Psoas muscle (tissue), 8 donors: ENCODE measurements at places on chromosomes 16 and 17. TPM values are rescaled to one million over a fixed set of nuclear protein-coding genes. Genes with fewer than 3 reads are reported as not detected.

Gene SLC16A11
- total RNA-seq: 0.36 TPM

DNA sequence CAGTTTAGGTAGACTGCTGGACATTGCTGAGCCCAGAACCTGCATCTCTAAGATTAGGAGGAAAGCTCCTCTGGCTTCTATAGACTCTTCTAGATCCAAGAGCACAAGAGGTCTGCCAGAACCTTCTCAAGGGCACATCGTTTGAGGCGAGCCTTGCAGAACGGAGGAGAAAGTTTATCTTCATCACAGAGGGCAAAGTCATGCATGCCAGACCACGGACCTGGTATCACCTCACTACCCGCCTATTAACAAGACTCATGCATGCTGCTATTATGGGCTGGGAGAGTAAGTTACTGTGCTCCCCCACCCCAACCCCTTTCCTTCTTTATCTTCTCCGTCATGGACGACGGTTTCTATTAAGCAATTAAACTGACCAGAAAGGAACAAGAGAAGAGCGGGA, 23.3 kb downstream of the MYH11 start:
- no peaks in the 10 kb centered on the region for H3K36me3 ChIP-seq
- no peaks in the 10 kb centered on the region for H3K4me1 ChIP-seq
- H3K4me3 ChIP-seq: no peak overlapping the region

Gene GAST
- total RNA-seq: not detected

Gene PRSS22
- total RNA-seq: 0.20 TPM

Gene PDK2
- 120 TPM for total RNA-seq

DNA sequence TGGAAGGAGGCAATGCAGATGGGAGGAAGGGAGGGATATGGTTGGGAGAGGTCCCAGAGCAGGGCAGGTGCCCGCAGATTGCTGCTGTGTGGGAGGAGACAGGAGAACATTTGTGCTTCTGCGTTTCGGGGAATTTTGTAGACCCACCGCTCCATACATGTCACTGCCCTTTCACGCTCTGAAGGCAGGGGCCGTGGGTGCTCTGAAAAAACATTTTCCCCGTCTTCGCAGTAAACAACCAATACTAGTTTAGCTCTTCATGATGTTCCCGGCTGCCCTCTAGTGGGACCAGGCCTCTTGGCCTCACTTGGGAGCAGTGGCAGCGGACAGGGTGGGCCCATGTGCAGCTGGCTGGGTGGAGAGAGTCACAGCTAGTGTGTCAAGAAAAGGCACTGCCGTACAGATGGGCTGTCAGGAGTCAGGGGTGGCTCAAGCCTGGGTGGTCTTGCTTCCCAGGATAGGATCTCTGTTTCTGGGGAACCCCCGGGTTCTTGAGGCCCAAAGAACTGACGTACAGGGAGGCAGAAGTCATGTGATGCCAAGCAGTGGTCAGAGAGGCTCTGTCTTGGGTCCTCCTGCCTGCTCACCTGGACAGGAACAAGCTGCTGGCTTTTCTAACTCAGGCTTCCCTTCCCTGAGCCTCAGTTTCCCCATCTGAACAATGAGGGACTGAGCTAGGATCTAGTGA, 46.5 kb upstream of the CPNE2 start:
- H3K4me1 ChIP-seq: no peaks in the 10 kb centered on the region
- no peak overlapping the region for H3K27ac ChIP-seq
- peak overlapping the region; percentile 38 for H3K4me3 ChIP-seq
- H3K27me3 ChIP-seq: no peaks in the 10 kb centered on the region
- no peaks in the 10 kb centered on the region for H3K36me3 ChIP-seq

GRCh38 chr16:19431636-19432340, 14.1 kb downstream of the TMC5 start:
- H3K4me3 ChIP-seq: no peak overlapping the region
- H3K36me3 ChIP-seq: no peaks in the 10 kb centered on the region
- no peak overlapping the region for H3K27ac ChIP-seq
- no peaks in the 10 kb centered on the region for H3K4me1 ChIP-seq
- no peak for DNase-seq

Gene CMTM4
- total RNA-seq: 10.3 TPM

- H3K4me3 ChIP-seq: no peak overlapping the region
- no peak overlapping the region for H3K27ac ChIP-seq
- DNase-seq: no peak
- H3K36me3 ChIP-seq: no peaks in the 10 kb centered on the region
Observed at GRCh38 chr17:39222151-39222550, 3.6 kb downstream of the STAC2 start.

DNA sequence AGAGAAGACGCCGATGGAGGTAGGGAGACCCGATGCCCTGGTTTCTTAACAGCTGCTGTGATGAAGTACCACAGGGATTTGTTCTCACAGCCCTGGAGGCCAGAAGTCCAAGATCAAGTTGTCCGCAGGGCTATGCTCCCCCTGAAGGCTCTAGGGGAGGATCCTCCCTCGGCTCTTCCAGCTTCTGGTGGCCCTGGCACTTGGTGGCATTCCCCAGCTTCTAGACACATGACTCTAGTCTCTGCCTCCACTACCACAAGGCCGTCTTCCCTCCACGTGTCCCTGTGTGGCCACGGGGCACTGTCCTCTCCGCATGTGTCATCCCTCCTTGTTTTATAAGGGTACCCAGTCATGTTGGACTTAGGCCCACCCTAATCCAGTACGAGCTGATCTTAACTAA, 375.2 kb downstream of the SLC39A11 start:
- H3K27ac ChIP-seq: no peak overlapping the region
- no peak for DNase-seq
- no peak overlapping the region for H3K4me3 ChIP-seq
- no peaks in the 10 kb centered on the region for H3K4me1 ChIP-seq
- no peaks in the 10 kb centered on the region for H3K36me3 ChIP-seq

DNA sequence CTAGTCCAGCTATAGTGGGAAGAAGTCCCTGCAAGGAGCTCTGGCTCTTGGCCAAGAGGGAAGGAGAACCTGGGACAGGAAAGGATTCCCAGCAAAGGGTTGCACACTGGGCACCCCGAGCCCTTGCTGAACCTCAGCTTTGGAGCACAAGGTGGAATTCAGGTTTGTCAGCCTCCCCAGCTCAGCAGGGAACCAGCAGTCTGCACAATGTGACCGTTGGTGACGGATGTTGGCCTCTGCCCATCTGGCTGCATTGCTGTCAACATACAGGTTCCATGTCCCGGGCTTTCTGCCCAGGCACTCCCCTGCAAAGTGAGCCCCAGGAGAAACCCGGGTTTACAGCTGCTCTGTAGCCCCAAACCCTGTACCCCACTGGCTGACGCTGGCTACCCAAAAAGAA, 6.7 kb downstream of the RPRML start:
- H3K36me3 ChIP-seq: no peaks in the 10 kb centered on the region
- H3K4me1 ChIP-seq: no peaks in the 10 kb centered on the region
- H3K27ac ChIP-seq: no peak overlapping the region
- no peak for DNase-seq

DNA sequence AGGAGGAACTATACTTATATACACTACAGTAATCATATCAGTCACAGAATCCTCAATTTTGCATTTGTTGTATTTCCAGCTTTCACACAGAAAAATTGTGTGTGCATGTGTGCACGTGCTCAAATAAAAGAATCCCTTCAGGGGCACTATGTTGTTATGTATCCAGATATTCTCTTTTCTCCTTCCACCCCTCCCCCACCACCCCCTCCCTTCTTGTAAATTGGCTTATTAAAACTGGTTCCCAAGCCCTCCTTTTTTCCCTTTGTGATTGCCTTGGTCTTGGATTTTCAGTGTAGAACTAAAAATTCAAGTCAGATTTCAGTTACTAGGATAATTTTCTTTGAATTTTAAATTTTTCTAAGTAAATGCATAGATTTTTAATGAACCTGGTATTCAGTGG, 86.3 kb downstream of the WNT3 start:
- no peak overlapping the region for H3K27ac ChIP-seq
- H3K4me1 ChIP-seq: no peaks in the 10 kb centered on the region
- no peaks in the 10 kb centered on the region for H3K27me3 ChIP-seq
- H3K36me3 ChIP-seq: no peaks in the 10 kb centered on the region

DNA sequence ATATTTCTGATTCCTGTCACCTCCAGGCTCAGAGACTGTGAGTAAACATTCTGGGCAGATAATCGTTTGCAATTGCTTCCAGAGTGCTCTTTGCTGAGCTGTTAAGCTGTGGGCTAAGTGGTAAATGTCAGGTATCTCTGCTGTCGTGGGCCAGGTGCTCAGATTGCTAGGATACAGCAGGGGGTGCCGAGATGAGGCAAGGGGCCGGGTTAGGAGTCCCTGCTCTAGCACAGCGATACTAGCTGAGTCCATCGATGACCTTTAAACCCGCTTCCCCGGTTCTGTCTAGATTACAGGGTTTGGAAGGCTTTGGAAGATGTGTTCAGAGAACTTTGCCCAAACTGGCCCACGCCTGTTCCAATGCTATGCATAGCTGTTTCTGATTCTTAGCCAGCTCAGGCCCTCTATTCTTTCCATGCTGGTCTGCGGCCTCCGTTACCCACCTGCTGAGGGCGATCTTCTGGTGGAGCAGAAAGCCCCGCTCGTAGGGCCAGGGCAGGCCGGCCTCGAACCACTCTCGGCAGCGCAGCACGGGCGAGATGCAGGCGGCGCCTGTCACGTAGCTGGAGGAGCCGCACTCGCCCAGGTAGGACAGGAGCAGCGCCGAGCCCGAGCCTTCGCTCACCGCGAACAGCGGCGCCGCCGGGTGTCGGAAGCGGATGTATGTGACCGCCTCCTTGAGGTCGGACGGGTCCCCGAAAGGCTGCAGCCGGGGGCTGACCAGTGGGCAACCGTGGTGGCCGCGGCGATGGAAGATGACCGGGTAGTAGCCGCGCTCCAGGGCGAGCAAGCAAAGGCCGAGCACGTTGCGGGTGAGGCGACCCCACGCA, 979 bp downstream of the ABHD15 start:
- H3K36me3 ChIP-seq: no peaks in the 10 kb centered on the region
- H3K27ac ChIP-seq: peak overlapping the region; percentile 84
- DNase-seq: peak; percentile 39
- no peaks in the 10 kb centered on the region for H3K27me3 ChIP-seq
- peak overlapping the region; percentile 81 for H3K4me3 ChIP-seq

GRCh38 chr16:5422643-5423496, 325.3 kb upstream of the EEF2KMT start:
- no peaks in the 10 kb centered on the region for H3K36me3 ChIP-seq
- no peaks in the 10 kb centered on the region for H3K27me3 ChIP-seq
- H3K4me3 ChIP-seq: no peak overlapping the region
- no peak overlapping the region for H3K27ac ChIP-seq

DNA sequence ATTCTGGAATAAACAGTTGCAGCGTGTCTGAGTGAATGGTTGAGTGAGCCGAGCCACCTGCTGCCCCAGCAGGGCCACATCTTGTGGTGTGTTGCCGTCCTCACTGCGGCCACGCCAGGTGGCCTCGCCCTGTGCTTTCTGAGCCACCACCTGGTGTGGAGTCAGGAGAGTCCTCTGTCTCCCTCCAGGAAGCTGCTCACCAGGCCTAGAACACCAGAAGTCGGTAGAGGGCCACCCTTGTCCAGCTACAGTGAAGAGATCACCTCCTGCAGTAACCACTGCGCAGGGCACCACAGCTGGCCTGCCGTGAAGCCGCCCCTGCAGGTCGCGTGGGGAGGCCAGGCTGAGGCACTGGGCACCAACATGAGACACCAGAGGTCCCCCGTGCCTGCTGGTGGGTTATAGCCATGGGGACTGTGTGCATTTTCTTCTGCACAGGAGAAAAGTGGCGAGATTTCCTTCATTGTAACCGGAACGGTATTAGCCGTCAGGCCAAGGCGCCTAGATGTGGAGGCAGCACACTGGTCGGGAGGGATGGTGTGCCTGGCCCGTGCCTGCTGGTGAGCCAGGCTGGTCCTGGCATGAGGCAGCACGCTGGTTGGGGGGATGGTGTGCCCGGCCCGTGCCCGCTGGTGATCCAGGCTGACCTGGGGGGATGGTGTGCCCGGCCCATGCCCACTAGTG, 28.9 kb upstream of the FOXK2 start:
- DNase-seq: no peak
- H3K27me3 ChIP-seq: no peaks in the 10 kb centered on the region
- no peak overlapping the region for H3K4me3 ChIP-seq
- peaks cover 31% of the 10 kb centered on the region for H3K36me3 ChIP-seq
- peaks cover 10% of the 10 kb centered on the region for H3K4me1 ChIP-seq

GRCh38 chr17:13030056-13030455, 12.2 kb upstream of the ELAC2 start:
- no peaks in the 10 kb centered on the region for H3K4me1 ChIP-seq
- H3K27me3 ChIP-seq: no peaks in the 10 kb centered on the region
- H3K4me3 ChIP-seq: no peak overlapping the region

DNA sequence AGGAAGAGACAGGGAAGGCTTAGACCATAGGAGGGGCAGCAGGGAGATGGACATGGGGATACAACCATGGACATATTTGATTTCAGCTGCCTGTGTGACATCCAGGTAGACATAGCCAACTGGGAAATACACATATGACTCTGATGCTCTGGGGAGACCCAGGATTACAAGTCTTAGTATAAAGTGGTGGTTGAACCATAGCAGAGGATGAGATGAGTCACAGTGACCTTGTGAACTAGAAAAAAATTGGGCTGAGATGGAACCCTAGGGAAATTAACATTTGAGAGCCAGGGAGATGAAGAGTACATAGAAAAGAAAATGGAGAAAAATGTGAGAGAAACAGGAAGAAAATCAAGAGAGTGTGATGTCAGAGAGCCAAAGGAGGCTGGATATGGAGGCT, 10.2 kb downstream of the MARCHF10 start:
- H3K4me1 ChIP-seq: no peaks in the 10 kb centered on the region
- H3K27me3 ChIP-seq: no peaks in the 10 kb centered on the region
- H3K4me3 ChIP-seq: no peak overlapping the region
- no peak for DNase-seq
- no peak overlapping the region for H3K27ac ChIP-seq

GRCh38 chr17:9668517-9668916, 23.2 kb downstream of the USP43 start:
- H3K4me3 ChIP-seq: no peak overlapping the region
- no peaks in the 10 kb centered on the region for H3K36me3 ChIP-seq
- no peak for DNase-seq
- no peak overlapping the region for H3K27ac ChIP-seq

Gene C1QTNF8
- total RNA-seq: not detected

GRCh38 chr16:86218479-86219170, 291.7 kb upstream of the FOXF1 start:
- no peak overlapping the region for H3K4me3 ChIP-seq
- H3K27ac ChIP-seq: no peak overlapping the region
- no peaks in the 10 kb centered on the region for H3K4me1 ChIP-seq
- H3K36me3 ChIP-seq: no peaks in the 10 kb centered on the region
- DNase-seq: no peak

Gene CYGB
- total RNA-seq: 14.6 TPM

DNA sequence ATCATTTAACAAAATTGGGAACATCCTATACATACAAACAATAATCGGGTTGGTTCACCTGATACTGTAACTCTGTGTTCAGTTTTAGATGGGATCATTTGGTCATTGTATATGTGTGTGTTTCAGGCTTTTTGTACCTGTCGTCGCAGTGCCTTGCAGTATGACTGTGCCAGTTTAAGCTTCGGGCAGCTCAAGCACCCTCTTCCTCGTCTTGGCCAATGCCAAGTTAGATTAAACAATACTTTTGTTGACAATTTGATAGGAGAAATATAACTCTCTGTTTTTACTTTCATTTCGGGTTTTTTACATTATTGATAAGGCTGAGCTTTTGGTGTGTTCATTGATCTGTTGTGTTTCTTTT, 37.0 kb upstream of the ARHGAP17 start:
- H3K27ac ChIP-seq: peak overlapping the region; percentile 87
- peak overlapping the region; percentile 17 for H3K4me3 ChIP-seq
- H3K27me3 ChIP-seq: no peaks in the 10 kb centered on the region
- H3K36me3 ChIP-seq: no peaks in the 10 kb centered on the region
- no peak for DNase-seq
